ENCODE measurements at places on chromosomes 5 and 9.

GRCh38 chr5:122363623-122364022 lies 51.6 kb downstream of the SNCAIP start:
- no peak for DNase-seq

DNA sequence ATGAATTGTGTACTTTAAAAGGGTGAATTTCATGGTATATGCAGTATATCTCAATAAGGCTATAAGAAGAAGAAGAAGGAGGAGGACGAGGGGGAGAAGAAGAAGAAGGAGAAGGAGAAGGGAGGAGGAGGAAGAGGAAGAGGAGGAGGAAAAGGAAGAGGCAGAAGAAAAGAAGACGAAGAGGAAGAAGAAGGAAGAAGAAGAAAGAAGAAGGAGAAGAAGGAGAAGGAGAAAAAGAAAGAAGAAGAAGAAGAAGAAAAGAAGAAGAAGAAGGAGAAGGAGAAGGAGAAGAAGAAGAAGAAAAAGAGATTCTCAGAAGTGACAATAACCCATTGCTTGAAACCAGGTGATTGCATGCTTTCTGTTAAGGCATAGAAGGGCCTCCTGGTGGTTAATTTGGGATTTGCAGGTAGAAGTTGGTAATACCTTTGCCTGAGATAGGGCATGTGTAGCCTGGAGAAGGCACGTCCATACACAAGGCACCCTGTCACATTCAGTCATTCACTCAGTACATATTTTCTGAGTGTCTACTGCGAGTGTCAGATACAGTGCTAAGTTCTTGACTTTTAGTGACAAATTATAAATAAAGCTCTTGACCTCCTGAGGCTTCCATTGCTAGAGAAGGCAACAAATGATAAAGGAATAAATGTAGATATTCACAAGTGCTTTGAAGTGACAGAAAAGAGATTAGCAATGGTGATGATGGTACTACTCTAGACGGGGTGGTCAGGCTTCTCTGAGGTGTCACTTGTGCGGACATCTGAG lies 231.3 kb downstream of the NPR3 start:
- no peak for DNase-seq

DNA sequence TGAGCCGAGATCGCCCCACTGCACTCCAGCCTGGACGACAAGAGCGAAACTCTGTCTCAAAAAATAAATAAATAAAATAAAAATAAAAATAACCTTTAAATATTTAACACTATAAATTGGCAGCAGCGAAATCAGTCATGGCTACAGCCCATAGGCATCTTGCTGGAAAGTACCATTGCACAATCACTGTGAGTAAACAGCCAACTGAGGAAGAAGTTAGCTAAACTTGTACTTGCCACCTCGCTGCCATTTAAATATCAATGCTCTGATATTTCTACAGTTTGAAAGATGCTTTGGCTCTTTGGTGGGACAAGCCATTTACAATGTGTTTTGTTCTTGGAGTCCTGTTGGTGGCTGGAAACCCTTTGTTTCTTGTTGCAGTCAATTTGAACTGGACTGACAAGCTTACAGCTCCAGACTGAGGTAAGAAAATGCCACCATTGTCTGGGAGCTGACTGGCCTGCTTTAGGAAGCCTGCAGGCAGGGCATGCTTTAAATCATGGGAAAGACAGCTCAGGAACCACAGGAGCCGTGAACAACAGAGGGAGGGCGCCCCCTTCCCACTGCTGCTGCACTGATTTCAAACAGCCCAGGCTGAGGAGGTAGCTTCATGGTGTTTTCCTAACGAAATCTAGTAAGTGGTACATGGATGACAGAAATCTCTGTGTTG lies 322.8 kb upstream of the RFX3 start:
- DNase-seq, result no peak

DNA sequence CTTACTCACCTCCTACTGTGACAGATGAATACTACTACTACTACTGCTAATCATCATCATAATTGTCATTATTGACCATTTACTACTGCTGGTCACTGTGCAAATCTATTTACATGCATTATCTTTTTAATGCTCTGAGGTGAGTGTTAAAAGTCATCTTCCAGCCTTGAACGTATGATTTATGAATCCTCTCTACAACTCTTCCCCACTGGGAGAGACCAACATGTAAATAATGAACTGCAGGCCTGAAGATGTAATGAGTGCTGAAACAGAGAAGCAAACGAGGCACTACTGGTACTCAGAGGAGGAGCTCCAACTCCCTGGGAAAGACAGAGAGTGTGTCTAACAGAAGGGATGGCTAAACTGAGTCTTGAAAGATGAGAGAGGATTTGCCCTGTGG lies 95.4 kb downstream of the JAKMIP2 start:
- no peak for DNase-seq

DNA sequence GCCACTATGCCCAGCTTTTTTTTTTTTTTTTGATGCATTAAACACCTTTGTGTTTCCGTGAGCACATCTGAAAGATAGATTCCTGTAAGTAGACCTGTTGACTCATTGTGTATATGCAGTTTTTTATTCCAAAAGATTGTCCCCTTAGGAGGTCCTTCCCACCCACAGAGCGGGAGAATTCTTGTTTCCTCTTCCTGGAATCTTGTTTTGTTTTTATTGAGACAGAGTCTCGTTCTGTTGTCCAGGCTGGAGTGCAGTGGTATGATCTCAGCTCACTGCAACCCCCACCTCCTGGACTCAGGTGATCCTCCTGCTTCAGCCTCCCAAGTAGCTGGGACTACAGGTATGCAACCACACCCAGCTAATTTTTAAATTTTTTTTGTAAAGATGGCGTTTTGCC lies 7.6 kb downstream of the PTPA start:
- DNase-seq, result no peak

DNA sequence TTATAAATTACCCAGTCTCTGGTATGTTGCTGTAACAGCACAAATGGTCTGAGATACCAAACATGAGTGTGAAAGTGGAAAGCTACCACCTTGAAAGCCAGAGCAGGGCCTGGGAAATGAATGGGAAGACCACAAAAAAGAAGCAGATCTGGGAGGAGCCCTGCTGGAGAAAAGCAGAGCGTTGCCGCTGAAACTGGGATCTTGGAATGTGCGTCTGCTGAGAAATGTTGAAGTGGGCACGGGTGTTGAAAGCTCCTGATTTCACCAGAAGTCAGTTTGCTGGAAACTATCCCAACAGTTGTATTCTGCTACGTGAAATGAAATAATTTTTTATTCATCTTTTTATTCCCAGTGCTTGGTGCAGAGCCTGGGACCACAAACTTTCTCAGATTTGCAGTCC lies 40.0 kb downstream of the NUDT12 start:
- DNase-seq, result no peak

DNA sequence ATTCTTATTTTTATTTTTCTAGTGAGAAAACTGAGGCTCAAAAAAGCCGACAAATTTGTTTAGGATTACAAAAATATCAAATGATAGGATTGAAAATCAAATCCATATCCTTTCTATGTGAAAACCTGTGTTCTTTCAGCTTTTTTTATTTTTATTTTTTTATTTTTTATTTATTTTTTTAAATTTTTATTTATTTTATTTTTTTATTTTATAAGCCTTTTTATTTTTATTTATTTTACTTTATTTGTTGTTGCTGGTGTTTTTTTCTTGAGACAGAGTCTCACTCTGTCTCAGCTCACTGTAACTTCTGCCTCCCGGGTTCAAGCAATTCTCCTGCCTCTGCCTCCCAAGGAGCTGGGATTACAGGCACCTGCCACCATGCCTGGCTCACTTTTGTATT lies 45.4 kb upstream of the CDKN2B start:
- no peak for DNase-seq

DNA sequence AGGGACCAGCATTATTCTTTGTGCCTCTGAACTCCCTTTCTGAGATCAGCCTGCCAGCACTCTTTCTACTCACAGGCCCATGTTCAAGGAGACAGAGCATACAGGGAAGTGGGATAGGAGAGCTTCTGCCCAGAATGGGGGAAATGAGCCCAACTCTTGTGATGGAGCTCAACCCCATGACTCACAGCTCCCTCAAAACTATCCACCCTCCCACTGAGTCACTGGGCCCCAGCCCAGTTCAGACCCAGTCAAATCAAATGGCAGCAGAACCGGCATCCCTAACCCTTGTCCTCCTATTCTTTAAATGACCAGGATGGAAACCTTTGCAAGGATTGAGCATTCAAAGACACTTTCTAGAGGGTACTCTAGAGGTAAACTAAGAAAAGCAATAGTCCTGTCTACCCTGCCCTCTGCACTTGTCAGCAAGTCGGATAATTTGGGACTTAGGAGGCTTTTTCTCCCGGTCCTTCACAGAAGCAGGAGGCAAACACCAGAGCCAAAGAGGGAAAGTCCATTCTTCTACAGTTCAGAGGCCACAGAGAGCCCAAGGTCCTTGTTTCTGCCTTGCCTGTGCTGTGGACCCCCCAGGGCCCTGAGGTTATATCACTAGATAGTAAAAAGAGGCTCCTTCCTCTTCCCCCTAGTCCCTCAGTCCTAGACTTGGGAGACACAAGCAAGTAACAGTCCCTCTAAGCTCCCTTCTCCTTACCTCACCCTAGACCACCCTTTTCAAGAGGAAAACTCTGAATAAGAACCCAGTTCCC lies 3.2 kb downstream of the ATOSB start:
- no peak for DNase-seq

Data from natural killer cell treated with Interleukin-12 subunit alpha and Interleukin-12 subunit beta and Interleukin-15 and Interleukin-18, amount 100 ng/mL, for 72 hours (primary cell).